ENCODE measurements at places on chromosomes 16 and 17.
A peak's percentile ranks its signal among the peaks of the same experiment; 100 is the strongest.

GRCh38 chr16:84368308-84368996, at the start of gene ATP2C2:
ATP2C2 (plus strand) TSS chr16:84368538; CDS start chr16:84368616, 78 bp downstream.
- DNase-seq: no peak

- DNase-seq: no peak
Measured at GRCh38 chr17:64091571-64091970, 38.4 kb downstream of the ERN1 start.

DNA sequence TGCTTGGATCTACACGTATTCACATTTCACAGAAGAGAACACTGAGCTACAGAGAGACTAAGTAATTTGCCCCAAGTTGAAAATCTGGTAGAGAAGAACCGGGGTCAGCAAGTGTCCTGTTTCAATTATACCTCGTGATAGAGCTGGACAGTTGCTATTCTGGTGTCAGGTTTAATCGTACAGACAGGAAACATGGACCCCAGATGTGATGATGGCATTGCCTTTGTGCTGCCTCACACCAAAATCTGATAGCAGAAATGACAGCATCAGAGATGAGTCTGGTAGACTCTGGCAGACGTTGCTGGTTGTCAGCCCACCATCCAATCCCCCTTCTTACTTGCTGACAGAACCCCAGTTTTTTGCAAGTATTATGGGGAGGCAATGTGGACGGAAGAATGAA, 112.1 kb upstream of the FOXF1 start:
- DNase-seq: no peak

- DNase-seq: no peak
Measured at GRCh38 chr17:74491626-74492025, 25.2 kb downstream of the CD300A start.

DNA sequence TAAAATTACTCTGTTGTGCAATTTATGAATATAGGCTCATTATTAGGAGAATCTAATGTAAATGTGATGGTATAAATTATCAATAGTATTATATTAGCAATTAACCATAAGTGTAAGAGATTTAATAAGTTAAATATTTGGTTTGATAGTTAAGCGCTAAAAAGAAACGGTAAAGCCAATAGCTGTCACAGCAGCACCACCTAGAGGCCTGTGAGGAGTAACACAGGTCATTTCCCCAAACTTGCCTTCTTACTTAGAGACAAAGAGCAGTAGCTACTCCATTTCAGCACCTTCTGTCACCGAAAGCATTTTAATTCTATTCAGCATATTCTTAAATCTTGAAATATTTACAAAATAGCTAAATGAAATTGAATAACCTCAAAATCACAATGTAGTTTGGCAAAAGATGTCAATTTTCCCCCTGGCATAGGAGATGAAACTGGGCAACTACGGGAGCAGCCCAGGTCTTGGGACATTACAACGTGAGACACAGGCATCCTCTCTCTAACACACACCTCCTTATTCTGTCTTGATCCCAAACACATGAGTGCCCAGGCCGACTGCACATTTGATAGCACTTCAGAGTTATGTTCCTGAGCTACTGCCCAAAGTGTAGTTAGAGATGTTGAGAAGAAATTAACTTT, 14.3 kb upstream of the DYNLRB2 start:
- no peak for DNase-seq

DNA sequence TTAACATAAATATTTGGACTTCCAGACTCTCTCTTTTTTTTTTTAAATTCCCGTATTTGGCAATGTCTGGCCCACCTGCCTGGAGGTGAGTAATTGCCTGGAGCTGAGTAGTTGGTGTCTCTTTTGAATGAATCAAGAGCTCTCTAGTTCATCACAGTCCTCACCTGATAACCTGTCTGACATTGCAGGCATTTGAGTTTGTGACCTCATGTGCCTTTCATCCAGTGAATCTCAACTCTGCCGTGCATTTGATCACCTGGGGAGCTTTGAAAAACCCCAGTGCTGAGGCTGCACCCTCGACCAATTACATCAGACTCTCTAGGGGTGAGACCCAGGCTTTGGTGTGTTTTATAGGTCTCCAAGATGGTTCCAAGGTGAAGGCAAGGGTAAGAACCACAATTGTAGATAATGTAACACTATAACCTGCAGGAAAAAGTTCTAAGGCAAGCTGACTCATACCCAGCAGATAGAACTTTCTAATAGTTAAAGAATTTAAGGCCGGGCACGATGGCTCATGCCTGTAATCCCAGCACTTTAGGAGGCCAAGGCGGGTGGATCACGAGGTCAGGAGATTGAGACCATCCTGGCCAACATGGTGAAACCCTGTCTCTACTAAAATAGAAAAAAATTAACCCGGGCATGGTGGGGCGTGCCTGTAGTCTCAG, 24.5 kb upstream of the HS3ST2 start:
- DNase-seq: no peak

GRCh38 chr16:50917950-50918703, 176.2 kb downstream of the CYLD start:
- DNase-seq: no peak

DNA sequence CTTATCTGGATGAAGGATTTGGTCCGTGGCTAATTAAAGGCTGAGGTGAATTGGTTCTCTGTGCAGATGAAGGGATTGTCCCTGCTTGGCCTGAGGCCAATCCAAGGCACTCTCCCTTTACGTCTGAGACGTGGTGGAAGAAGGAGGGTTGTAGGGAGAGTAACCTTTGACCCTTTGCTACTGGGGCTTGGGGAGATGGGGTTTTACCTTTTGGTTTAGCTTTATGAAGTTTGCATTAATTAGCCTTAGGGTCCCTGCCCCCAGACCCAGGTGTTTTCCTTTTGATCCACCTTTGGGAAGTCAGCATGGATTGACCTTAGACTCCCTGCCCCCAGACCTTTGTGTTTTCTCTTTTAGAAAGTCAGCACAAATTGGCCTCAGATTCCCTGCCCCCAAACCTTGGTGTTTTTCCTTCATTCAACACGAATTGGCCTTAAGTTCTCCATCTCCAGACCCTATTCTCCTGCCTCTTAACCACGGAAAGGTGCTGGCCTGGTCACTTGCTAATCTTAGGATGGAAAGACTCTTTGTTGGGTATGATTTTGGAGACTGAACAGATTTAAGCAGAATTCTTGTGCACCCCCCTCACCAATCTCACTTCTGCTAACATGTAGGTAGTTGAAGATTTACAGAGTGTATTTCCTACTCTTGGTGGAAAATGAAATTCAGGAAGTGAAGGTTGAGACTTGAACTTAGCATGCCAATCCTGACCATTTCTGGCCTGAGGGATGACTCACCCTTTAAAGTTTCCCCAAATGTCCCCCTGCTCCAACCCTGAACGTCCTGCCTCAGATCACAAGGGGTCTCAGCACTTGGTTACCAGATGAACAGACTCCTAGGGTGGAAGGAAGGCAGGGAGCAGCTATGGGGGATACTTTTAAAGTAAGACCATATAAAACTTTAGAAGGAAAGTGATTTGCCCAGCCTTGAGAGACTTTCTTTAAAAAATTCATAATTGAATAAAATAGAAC, 23.1 kb upstream of the MMD start:
- no peak for DNase-seq

GRCh38 chr17:5297245-5297644, 15.2 kb downstream of the RABEP1 start:
- no peak for DNase-seq

- no peak for DNase-seq
Measured at GRCh38 chr16:70694868-70695218, 9.0 kb upstream of the MTSS2 start.

- DNase-seq: no peak
Measured at GRCh38 chr17:57953219-57953618, 2.0 kb downstream of the CUEDC1 start.

GRCh38 chr17:50375858-50376538, 3.0 kb downstream of the EME1 start:
- DNase-seq: no peak

DNA sequence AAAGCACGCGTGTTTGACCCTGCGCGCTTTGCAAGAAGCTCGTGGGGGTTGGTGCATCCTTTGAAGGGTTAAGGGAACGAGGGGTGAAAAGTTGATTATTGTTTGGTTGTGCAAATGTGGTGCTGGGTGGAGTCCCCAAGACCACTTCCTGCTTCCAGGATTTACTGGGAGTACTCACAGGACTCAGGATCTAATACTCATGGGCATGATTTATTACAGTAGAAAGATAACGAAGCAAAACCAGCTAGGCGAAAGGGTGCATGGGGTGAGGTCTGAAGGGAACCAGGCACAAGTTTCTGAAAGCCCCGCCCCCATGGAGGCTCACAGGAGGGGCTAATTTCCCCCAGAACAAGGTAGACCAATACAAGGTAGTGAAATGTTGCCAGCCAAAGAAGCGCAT, 58.8 kb downstream of the RPTOR start:
- DNase-seq: no peak

- DNase-seq: no peak
Measured at GRCh38 chr16:46582313-46582712, 38.9 kb downstream of the SHCBP1 start.

- no peak for DNase-seq
Measured at GRCh38 chr16:4378161-4378666, 6.6 kb downstream of the VASN start.

DNA sequence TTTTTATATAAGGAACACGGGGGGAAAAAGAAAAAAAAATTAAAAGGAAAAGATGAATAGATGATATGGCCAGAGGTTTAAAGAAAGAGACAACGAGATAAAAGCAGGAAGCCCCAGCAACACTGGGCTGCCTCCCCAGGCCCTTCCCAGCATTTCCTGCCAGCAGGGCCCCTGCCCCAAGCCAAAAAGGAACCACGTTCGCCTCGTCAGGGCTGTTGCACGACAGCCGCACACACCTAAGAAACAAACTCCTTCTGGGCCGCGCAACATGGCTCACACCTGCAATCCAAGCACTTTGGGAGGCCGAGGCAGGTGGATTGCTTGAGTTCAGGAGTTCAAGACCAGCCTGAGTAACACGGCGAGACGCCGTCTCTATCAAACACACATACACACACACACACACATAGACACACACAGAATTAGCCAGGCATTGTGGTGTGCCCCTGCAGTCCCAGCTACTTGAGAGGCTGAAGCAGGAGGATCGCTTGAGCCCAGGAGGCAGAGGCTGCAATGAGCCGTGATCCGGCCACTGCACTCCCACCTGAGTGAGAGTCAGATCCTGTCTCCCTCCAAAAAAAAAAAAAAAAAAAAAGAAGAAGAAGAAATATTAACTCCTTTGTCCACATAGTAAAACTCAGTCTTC, 83.0 kb downstream of the ANKRD11 start:
- DNase-seq: no peak

GRCh38 chr16:10907757-10908045, 30.7 kb downstream of the CIITA start:
- no peak for DNase-seq

DNA sequence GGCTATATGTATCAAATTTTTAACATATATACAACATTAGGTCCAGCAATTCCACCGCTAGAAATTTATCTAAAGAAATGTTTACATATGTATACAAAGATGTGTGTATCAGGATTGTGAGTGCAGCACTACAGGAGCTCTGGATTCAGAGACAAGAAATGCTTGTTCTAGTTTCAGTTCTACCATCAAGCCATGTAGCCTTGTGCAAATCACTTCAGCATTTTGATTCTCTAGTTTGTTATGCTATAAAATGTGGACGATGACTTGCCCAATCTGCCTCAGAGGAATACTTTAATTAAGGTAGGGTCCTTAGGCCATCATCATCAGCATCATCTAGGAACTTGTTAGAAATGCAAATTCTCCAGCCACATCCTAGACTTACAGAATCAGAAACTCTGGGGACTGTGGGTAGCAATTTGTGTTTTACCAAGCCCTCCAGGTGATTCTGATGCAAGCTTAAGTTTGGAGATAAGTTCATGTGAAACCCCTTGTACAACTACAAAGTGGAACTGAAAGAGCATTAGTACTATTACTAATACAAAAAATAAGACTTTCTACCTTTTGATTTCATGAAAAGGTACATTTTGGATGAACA, 131.2 kb upstream of the CORO6 start:
- no peak for DNase-seq

GRCh38 chr17:82664701-82665182, 16.5 kb upstream of the WDR45B start:
- no peak for DNase-seq

DNA sequence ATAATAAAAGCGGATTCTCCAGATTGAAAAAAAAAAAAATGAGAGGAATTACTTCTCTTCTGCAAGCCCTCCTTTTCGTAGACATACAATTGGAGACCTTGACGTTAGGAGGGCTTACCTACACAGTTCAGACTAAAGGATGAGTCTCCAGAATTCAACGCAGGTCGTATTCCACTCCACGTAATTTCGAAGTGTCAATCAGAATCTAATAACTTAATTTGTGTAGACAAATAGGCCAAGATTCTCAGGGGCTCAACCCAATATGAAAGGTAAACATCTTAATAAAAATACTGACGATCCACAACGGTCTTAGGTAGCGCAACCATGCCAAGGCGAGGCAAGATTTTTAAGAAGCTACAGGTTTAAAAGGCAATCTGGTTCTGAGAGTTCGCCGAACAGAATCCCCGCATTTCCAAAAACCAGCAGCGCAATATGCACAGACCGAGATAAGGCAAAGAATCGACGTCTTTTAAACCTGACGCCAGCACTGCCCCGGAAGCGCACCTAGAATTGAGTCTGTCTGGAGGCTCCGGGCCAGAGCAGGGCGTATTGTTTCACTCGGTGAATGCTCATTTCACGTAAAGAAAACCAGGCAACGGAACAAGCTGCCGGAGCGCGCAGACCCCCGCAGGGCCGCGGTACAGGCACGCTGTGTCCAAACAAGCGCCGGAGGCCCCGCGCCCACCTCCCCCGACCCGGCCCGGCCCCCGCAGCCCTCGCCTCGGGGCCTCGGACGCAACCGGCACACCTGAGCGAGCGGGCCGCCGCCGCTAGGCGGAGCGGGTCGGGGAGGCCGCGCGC, 623 bp downstream of the MBTPS1 start:
- peak; percentile 34 for DNase-seq

DNA sequence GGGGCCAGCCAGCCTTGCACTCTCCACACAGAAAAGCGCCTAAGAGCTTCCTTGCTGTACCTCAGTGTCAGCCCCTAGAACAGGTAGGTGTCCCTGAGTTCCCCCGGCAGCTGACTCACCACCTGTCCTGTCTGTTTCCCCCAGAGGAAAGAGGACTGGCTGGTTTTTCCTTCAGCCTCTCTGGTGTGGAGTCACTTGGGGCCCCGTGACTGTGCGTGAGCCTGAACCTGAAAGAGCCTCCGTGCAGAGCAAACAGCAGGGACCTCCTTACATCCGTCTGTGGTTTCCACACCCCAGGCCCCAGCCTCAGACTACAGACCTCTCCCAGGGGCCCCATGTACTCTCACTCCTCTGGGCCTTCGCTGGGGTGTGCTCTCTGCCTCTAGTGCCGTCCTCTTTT, 87.8 kb downstream of the GNAO1 start:
- DNase-seq: peak; percentile 44

DNA sequence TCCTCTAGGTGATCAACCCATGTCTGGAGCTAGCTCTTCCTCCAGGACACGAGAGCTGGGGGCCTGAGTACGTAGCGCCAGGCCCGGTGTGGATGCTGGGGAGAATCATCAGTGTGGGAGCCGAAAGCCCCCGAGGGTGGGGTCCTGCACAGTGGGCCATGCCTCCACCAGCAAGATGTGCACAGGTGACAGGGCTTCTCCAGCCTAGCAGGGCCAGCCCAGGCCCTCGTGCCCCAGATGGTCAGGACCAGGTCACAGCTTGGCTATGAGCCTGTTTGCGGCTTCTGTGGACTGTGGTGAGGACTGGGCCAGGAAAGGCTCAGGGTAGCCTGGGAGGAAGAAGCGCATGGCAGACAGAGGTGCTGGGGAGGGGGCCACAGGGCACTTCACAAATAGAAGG, 7.8 kb downstream of the MPG start:
- no peak for DNase-seq

Data from stimulated activated CD4-positive, alpha-beta T cell treated with anti-CD3 and anti-CD28 coated beads, Interleukin-15, amount 100 ng/mL, for 48 hours (primary cell).